ENCODE measurements at places on chromosomes 11 and 22.
A peak's percentile ranks its signal among the peaks of the same experiment; 100 is the strongest.

DNA sequence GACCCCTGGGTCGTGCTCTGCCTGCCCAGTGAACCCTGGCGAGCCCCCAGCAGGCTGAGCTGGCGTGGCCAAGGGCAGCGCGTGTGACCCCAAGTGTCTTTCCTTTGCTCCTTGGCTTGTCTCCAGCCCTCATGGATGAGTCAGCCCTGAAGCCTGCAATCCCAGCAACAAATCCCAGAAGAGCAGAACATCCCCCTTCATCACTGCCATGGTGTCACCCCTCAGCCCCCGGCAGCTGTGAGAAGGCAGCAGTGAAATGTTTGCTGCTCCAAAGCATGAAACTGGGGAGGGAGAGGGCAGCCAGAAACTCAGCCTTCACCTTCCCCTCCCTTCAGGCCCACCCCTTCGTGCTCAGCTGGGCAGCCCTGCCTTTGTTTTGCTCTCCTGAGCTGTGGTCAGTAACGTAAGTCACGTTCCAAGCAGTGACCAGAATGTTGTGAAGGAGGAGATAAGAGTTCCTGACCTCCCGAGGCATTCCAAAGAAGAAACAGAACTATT lies 29.8 kb downstream of the ADAMTS15 start:
- no peak for DNase-seq

DNA sequence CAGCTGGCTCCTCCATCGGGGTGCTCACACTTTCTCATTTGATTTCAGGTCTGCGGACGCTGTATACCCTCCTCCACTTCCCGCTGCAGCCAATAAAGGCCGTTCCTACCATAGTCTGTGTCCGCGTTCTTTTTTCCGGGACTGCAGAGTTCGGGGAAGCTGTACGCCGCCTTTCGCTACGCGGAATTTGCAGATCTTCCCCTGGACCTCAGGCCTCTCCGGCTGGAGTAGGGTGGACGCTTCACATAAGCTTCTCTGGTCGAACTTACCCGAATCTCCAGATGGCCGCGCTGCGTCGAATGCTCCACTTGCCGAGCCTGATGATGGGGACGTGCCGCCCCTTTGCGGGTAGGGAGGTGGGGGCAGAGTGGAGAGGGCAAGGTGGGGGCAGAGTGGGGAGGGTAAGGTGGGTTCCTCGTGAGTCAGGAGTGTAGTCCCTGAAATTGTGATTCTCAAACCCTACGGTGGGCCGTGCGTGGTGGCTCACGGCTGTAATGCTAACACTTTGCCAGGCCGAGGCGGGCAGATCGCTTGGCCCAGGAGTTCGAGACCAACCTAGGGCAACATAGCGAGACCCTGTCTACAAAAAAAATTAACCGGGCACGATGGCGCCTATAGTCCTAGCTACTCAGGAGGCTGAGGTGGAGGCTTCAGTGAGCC lies 617 bp downstream of the CSKMT start:
- peak; percentile 86 for DNase-seq

DNA sequence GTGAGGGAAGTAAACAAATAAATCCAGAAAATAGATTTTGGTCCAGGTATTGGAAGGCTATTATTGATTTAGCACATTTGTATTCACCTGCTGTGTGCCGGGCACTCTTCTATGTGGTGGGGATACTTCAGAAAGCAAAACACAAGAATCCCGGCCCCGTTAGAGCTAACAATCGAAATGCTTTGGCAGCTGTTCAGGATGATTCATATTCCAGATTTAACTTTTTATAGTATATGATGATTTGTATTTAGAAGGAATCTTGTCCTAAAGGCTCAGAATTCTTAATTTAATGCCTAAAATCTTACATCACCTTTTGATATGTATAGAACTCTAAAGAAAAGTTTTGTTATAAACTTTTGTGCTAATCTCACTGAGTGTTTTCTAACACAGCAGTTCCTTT lies 28.0 kb downstream of the ZC3H12C start:
- no peak for DNase-seq

DNA sequence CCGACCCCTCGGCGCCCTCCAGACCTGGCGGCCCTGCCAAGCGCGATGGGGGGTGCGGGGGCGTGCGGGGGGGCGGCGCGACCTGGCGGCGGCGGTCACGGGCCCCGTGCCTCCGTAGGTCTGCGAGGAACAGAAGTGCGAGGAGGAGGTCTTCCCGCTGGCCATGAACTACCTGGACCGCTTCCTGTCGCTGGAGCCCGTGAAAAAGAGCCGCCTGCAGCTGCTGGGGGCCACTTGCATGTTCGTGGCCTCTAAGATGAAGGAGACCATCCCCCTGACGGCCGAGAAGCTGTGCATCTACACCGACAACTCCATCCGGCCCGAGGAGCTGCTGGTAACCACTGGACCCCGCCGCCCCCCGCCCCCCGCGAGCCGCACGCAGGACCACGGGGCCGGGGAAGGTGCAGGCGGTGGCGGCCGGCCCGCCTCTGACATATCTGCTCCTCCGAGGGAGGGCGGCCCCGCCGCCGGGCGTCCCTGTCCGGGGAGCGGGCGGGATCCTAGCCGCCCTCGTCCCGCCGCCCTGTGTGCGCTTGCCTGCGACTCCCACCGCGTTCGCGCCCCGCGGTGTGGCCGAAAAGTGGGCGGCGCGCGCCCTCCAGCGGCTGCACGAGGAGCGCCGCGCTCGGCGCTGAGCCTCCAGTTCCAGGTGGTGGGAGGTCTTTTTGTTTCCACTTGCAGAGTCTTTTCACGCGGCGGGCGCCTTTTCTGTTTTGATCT lies 2.1 kb downstream of the CCND1 start:
- DNase-seq = peak; percentile 91

DNA sequence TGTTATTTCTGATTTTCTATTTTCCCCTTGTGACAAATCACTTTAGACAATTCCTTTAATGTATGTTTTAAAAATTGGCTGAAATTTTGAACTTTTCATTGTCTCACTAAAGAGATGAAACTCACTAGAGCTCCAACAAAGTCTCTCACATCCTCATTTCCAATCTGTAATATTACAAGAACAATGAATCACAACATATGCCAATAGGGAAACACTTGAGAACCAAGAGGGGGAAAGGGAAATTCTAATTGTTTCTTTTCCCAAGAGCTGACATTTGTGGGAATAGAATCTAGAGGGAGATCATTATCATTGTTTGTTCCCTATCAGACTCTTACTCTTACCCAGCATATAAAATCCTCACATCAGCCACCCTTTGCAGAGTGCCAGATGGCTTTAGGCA lies 28.2 kb downstream of the OR10D3 start:
- no peak for DNase-seq

DNA sequence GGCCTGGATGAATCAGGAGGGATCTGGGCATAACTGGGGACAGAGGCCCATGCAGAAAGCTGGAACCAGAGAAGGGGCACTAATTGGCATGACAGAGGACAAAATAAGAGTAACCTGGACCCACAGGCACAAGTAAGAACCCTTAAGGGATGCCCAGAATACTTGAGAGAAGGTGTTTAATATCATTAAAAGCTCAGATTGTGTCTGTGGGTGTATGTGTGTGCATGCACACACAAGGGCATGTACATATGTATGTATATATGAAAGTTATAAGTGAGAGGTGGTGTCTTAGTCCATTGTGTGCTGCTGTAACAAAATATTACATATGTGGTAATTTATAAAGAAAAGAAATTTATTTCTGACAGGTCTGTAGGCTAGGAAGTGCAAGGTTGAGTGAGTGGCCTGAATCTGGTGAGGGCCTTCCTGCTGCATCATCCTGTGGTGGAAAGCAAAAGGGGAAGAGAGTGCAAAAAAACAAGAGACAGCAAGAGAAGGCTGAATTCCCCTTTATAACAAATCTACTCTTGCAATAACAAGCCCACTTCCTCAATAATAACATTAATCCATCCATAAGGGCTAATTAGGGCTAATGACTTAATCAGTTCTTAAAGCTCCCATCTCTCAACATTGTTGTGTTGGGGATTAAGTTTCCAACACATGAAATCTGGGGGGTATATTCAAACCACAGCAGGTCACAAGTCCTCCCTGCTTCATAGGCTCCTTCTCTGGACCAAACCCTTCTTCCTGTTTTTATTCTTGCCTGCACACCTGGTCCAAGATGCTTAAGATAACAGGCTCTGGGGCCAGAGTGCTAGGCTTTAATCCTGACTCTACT lies 68.3 kb upstream of the POU2AF2 start:
- no peak for DNase-seq

- DNase-seq = no peak
Observed at GRCh38 chr22:40452730-40453487, 82.5 kb downstream of the SGSM3 start.

Measured in activated effector memory CD4-positive, alpha-beta T cell treated with anti-CD3 and anti-CD28 coated beads, Interleukin-2, amount 50 U/mL, for 16 hours (primary cell).